Stimulated activated CD4-positive, alpha-beta T cell treated with anti-CD3 and anti-CD28 coated beads, Interleukin-15, amount 100 ng/mL, for 1 hour (primary cell): ENCODE measurements at places on chromosomes 11 and 22.

DNA sequence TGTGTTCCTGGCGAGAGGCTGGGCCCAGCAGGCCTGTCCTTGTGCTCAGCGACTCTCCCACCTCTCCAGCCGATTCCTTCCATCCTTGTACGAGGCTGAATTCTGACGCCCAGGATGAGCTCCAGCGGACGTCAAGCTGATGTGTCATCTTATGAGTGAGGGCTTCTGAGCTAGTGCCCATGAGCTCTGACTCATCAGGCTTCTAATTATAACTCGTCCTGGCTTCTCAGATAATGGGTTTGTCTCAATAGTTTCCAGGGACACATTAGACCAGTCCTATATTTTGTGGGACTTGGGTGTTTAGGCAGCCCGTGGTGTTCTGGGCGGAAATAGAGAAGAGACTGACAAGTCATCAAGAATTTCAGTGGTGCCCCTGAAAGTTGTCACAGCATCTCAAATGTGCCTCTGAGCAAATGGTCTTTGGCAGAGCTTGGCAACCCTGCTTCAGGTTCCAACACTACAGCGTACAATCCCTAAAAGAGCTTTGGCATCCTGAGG, 108.2 kb upstream of the CD44 start:
- no peak for DNase-seq

GRCh38 chr11:60680455-60681119, 18.8 kb upstream of the MS4A8 start:
- no peak for DNase-seq

DNA sequence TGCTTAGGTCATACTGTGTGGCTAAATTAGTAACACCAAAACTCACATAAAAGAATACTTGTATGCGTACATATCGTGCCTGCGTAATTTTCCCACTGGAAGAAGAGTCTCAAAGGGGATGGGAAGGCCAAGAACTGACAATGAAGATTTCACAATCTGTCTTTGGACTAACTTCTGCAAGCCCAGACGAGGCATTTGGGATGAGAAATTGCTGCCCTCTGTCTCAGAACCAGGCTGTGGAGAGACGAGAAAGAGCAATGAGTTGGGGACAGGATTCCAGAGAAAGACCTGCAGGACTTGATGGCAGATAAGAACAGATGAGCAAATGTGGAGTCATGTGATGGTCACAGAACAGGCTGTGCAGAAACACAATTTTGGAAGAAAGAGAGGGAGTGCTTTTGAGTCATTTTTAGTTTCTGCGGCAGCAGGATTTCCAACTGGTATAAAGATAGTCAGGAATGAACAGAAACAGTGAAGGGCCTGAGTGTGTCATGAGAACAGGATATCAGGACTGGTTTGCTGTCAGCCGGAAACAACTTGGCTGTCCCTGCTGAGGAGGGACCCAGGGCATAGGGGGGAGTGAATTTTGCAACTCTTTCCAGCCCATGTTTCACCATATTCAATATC, 82.7 kb upstream of the CTSC start:
- no peak for DNase-seq

DNA sequence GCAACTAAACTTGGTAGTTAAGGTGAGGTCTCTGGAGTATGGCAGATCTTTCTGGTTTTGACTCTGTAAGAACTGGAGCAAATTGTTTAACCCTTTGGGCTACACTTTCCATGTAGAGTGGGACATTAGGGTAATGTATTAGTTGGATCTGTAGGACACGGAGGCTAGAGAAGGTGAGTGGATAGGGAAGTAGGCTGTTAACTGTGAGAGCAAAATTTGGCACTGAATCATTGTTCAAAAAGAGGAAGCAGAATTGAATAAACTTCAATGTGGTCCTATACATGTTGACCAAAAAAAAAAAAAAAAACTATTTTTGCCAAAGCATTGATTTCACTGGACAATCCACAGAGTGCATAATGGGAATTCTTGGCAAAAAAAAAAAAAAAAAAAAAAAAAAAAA, 370.2 kb upstream of the CHORDC1 start:
- DNase-seq: no peak

GRCh38 chr22:49534386-49534785, 293.3 kb downstream of the BRD1 start:
- no peak for DNase-seq

- DNase-seq: peak; percentile 35
Observed at GRCh38 chr22:35430897-35431322, 31.0 kb downstream of the MCM5 start.

DNA sequence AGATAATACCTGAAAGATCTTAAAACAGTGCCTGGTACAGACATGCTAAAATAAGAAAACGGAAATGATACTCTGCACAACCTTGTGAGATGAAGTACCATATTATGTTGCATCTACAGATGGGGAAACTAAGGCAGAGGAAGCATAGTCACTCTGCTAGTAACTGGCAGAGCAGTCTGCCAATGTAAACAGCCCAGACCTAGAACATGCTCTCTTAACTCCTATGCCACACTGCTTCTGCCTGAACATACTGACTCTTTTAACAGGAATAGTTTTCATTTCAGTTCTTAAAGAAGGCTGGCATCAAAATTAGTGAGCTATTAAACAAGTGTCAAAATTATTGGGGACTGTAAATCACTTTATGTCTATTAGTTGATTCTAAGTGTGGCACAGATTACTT, 99.9 kb downstream of the CD44 start:
- no peak for DNase-seq

DNA sequence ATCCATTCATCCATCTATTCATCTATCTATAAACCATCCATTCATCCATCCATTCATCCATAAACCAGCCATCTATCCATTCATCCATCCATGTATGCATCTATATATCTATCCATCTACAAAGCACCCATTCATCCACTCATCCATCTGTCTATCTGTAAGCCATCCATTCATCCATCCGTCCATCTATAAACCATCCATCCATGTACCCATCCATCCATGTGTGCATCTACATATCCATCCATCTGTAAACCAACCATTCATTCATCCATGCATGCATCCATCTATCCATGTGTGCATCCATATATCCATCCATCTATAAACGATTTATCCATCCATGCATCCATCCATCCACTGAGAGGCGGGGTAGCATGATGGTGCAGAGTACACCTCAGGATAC, 58.4 kb downstream of the MPPED1 start:
- DNase-seq: no peak
